ENCODE measurements at places on chromosomes 13 and 19. TPM values are rescaled to one million over a fixed set of nuclear protein-coding genes. Genes with fewer than 3 reads are reported as not detected.

GRCh38 chr13:100334214-100334613 lies 245.3 kb downstream of the PCCA start:
- no peak for DNase-seq

DNA sequence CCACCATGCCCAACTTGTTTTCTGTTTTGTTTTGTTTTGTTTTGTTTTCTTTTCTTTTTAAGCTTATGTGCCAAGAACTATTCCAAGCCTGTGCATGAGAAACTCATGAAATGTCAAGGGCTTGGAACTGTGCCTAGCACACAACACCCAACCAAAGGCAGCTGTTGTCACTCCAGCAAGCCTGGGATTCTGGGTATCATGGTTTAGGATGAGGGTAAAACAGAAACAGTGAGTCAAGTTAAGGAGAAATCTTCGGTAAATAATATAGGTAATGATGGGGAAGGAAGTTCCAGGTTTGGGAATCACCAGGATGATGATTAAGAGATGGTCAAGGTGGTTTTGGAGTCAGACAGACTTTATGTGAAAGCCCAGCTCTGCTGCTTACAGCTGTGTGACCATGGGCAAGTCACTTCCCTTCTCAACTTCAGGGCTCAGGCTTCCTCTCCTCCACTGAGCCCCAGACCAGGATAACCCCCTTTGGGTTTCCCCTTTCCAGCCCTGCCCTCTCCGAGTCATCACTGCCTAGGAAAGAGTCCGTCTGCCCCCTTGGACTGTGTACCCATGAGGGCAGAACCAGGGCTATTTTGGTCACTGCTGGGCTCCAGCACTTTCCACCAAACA lies 5.0 kb downstream of the PVR start:
- no peak for DNase-seq

The ZNF607 gene
- 4.9 TPM for polyA plus RNA-seq

The FLT1 gene
- polyA plus RNA-seq = 21.4 TPM

The CFAP97D2 gene
- polyA plus RNA-seq = not detected

The SIGLEC12 gene
- polyA plus RNA-seq = not detected
